ENCODE measurements at places on chromosomes 2 and 18.

DNA sequence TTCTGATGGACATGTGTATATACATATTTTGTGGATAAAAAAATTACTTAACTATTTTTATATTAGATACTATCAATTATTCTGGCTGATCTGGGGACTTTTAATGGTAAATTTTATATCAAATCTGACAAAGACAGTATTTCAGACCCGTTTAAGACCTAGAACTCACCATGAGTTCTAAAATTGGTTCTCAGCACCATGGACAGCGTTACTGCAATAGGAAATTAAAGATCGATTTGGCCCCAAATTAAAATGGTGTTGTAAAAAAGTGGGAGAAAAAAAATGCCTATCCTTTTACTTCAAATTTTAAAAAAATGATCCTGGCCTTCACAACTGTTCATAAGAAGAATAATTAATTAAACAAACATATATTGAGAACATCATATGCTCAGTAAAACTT, 919 bp upstream of the SCN2A start:
- no peak for DNase-seq

DNA sequence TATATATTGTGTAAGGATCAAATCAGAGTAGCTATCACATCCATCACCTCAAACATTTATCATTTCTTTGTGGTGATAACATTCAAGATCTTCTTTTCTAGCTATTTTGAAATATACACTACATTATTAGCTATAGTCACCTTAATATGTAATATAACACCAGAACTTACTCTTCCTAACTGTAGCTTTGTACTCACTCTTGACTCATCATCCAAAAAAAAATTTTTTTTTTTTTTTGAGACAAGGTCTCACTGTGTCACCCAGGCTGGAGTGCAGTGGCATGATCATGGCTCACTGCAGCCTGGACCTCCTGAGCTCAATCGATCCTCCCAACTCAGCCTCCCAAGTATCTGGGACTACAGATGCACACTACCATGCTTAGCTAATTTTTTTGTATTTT, 153.3 kb downstream of the EML6 start:
- no peak for DNase-seq

DNA sequence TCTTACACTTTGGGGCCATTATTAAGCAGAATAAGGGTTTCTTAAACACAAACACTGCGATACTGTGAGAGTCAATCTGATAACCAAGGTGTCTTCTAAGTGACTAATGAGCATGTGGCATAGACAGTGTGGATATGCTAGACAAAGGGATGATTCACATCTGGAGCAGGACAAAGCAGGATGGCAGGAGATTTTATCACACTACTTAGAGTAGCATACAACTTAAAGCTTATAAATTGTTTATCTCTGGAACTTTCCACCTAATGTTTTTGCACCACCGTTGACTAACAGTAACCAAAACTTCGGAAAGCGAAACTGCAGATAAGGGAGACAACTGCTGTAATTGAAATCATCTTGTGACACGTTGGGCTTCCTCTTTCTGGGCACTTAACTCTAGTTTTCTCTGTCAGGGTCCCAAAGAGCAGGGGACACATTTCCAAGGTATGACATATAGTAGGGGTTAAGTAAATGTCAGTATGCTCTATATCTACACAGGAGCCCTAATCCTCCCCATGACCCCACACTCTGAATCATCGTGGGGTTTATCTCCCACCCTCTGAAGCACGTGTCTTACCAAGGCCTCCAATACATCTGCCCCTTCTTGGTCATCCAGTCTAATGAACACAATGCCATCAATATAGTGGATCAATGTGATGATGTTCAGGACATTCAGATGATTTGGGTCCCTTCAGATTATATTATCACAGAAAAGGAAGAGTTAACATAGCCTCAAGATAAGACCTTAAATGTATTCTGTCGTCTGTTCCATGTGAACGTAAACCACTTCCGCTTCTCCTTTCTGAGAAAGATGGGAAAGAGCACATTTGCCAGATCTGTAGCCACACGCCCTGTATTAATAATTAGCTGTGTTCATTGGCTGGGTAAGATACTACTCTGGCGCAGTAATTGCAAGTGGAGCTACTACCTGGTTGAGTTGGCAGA, 78.7 kb downstream of the FTCDNL1 start:
- DNase-seq: no peak

GRCh38 chr2:118614841-118615271, 232.6 kb downstream of the EN1 start:
- DNase-seq: no peak

DNA sequence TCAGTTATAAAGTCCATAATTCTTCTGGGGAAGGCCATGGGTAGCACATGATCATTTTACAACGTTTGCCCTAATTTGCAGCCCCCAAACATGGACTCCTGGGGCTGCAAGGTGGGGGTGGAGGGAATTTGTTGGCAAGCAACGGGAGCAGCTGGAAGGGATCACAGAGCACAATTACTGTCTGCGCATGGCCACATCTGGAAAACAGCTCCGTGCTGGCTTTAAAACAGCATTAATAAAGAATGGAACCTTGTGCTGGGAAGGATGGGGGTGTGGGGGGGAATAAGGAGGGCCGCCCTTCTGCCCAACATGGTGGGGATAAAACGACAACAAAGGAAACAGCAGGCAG, 60.9 kb upstream of the SLC14A2 start:
- DNase-seq: no peak

- DNase-seq: no peak
Measured at GRCh38 chr2:73068147-73068546, 3.4 kb downstream of the SFXN5 start.

- no peak for DNase-seq
Measured at GRCh38 chr18:11882636-11883035, 25.5 kb downstream of the MPPE1 start.

DNA sequence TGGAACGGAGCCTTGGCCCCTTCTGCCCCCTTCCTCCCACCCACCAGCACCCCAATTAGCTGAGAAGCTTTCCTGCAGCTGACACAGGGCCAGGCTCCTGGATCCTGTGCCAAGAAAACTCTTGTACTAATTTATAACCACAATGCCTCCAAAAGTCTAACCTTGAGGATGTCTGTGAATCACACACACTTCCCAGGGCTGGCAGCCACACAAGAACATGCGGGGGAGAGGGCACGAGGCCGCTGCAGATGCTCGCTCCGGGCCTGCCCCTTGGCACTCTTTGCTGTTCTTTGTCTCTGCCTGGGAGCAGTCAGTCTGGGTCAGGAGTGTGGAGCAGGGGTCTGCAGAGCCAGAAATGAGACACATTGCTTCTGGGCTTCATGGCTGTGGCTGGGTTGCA, 62.7 kb upstream of the KIF5C start:
- no peak for DNase-seq

DNA sequence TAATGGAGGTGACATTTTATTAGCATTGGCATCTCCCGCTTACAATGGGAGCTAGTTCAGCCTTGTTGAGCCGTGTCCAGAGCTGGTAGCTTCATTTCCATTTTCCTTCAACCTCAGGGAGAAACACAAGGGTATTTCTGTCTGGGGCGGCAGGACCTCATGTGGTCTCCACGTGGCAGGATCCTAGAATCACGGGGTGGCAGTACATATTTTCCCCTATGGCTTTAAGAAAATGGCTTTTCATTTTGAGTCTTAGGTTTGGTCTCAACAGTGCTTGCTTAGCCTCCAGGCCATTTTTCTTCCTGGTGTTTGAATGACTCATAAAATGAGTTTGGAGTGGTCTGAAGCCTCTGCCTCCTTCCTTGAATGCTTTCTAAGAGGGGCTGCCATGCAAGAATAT, 20.3 kb downstream of the CABLES1 start:
- no peak for DNase-seq

DNA sequence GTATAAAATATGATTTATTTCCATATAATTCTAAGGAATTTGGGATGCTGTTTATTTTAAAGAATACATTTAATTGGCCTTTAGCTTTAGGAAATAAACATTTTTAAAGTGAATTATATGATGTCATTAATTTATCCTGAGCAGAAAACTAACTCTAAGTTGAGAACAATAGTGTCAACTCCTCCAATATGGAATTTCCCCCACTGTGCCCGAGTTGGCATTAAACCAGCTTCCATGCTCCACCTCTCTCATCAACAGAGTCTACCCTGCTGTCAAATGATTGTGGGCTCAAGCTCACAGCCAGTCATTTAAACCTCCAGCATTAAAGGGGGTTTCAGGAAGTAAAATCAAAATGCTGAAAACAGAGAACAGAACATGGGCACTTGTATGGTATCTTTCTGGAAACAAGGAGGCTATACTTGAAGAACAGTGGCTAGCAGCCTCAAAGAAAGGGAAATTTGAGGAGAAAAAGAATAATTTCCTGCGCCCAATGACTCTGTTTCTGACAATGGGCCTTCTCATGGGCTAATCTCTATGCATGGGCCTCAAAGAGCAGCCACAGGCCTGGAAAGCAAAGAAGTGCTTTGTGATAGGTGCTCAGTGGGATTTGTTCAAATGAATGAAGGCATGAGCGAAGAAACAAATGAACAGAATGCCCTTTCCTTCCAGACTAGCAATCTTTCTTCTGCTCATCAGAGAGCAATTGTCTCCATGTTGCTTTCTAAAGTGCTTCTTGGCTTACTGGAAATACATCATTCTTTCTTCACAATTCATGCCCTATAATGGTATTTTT, 252.8 kb downstream of the MTX2 start:
- DNase-seq: no peak

DNA sequence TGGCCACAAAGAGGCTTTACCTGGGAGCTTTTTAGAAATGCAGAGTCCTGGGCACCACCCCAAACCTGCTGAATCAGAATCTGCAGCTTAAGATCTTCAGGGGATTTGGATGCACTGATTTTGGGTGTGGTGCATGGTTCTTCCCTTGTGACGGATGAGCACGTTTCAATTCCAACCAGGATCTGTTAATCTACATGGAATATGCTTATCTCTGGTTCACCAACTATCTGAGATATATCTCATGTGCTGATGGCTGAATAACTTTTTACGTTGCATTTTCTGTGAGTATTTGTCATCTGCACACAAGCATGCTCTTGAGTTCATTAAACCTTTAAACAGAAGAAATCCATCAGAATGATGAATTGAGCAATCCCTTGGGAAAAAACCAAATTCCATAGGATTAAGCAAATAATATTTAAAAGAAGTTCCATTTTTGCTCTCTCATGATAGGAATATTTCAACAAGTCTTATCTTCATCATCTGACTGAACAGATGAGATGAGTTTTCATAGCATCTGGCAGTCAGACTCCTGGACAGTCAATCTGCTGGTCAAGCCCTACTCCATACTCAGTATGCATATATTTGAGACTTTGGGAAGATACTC, 120.6 kb downstream of the PLB1 start:
- DNase-seq: no peak

GRCh38 chr18:73249030-73249429, 381.2 kb upstream of the NETO1 start:
- DNase-seq: no peak

DNA sequence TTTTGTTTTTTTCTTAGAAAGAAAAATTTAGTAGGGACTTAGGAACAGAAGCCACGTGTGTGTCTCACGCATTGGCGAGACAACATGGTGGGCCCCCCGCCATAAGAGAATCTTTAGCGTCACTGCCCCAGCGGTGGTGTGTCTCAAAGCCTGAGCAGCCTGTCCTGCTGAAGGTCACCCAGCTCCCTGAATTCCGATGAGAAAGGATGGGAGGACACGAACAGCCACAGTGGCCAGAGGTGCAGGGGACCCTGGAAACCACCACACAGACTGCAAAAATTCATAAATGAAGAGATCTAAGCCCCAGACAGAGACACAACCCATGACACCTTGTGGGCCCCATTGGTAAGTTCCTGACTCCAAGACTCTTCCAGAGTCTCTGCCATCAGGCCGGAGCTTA, 266.1 kb upstream of the RAB6C start:
- DNase-seq: no peak

DNA sequence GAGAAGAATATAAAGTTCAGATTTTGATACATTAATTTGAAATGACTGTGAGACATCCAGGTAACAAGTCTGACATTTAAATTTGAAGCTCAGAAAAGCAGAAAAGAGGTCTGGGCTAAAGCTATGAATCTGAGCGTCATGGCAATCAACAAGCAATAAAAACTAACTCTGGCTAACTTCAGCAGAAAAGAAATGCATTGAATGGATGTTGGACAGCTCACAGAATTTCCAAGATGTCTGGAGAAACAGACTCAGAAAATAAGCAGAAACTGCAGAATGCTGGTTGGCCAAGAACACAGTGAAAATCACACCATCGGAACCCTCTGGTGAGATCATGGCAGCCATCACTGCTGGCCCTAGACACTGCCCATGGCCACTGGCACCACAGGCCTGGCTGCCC, 366.6 kb downstream of the METTL4 start:
- no peak for DNase-seq

DNA sequence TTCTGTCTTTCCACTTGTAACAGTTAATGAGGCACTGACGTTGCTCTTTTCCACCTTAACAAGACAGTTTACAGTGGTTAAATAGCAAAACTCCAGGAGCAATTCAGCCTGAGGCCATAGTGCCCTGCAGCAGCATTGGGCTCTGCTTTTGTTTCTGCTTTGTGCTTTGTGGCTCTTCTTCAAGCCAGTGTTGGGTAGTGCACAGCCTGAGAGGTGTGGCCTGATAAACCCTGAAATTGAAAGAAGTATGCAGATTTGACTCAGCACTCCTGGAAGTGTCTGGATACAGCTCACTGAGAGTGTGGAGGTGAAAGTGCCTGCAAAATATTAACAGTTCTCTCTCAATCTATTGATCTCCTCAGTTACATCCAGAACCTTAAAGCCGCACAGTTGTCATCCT, 63.0 kb downstream of the STK25 start:
- DNase-seq: no peak

- DNase-seq: no peak
Measured at GRCh38 chr18:27636576-27637085, 451.5 kb upstream of the CHST9 start.

DNA sequence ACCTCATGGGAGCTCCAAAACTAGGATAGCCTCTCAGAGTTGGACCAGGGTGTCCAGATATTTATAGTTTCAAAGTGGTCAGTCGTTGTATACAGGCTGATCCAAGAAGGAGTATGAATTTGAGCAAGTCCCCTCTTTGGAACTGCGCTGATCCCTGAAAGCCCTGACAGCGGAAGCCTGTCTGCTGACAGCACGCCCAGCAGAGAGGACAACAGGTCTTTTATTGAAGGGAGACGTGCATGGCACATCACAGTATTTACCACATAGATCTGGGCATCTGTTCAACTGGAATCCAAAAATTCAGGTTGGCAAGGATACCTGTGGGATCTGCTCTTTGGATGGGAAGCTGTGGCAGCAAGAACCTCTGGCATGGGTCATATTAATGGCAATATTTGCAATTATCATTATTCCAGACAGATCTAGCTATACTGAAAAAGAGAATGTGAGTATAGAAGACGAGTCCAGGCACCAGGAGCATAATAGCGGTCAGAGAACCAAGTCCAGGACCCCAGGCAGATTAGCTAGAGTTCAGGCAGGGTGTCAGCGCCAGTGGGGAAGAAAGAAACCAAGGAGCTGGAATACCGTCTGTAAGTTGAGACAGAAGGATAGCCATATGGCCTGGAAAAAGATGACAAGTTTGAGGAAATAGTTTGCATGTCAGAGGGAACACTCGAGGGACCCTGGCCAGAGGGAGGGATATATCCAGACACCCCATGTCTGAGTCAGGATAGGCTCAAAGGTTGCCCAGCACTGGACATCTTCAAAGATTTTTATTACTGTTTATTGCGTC, 260.4 kb upstream of the FANCL start:
- DNase-seq: no peak

GRCh38 chr2:14944562-14945346, 312.2 kb downstream of the LRATD1 start:
- no peak for DNase-seq

GRCh38 chr2:232008907-232009638, 47.6 kb downstream of the DIS3L2 start:
- DNase-seq: no peak
